ENCODE measurements at places on chromosomes 2 and 18.

DNA sequence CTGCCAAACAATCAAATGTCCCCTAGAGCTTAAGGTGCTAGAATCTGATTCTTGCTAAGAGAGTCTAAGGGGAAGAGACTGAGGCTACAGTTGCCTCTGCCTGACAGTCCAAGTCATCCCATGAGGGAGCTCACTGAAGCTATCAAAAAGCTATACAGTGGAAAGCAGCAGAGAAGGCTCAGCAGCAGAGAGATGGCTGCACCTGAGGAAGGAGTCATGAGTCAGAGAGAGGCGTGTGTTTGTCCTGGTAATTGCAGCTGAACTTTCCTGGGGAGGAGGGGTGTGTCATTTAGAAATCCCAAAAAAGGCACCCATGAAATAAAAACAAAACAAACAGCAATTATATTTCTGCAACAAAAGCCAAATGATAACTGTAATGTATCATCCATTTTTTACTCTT lies 305.2 kb upstream of the UBE2E3 start:
- DNase-seq, result no peak

- DNase-seq, result no peak
Observed at GRCh38 chr2:72316774-72317173, 169.1 kb upstream of the CYP26B1 start.

GRCh38 chr2:206408323-206409320 lies 34.7 kb upstream of the ADAM23 start:
- no peak for DNase-seq

GRCh38 chr2:131584940-131585339 lies 57.3 kb downstream of the CCDC74A start:
- no peak for DNase-seq

- DNase-seq, result no peak
Observed at GRCh38 chr2:138202762-138203161, 238.5 kb downstream of the HNMT start.

DNA sequence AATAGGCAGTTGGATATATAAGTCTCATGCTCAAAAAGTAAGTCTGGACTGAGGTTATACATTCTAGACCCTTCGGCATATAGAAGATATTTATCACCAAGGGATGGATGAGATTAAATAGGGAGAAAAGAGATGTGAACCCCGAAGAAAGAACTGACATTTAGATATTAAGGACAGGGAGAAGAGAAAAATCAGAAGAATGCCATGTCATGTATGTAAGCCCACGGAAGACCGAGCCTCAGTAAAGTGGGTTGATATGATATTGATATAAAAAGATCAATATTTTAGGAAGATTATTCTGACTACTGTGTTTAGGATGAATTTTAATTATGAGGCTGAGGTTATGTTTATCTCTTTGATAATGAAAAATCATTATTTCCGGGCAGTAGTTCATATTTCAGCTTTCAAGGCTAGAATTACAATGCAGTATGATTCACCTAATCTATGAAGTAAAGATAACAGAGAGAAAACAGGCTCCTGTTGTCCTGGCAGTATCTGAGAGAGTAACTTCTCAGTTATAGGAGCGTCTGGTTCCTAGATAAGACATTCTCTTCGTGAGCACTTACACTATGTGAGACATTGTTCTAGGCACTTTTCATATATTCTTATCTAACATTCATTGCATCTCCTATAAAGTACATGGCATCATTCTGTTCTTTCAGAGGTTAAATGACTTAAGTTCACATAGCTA lies 83.0 kb downstream of the UBR3 start:
- no peak for DNase-seq

GRCh38 chr2:152541712-152542111 lies 175.5 kb downstream of the PRPF40A start:
- no peak for DNase-seq

- DNase-seq, result peak; percentile 72
Observed at GRCh38 chr2:20604951-20605381, 45.9 kb downstream of the HS1BP3 start.

DNA sequence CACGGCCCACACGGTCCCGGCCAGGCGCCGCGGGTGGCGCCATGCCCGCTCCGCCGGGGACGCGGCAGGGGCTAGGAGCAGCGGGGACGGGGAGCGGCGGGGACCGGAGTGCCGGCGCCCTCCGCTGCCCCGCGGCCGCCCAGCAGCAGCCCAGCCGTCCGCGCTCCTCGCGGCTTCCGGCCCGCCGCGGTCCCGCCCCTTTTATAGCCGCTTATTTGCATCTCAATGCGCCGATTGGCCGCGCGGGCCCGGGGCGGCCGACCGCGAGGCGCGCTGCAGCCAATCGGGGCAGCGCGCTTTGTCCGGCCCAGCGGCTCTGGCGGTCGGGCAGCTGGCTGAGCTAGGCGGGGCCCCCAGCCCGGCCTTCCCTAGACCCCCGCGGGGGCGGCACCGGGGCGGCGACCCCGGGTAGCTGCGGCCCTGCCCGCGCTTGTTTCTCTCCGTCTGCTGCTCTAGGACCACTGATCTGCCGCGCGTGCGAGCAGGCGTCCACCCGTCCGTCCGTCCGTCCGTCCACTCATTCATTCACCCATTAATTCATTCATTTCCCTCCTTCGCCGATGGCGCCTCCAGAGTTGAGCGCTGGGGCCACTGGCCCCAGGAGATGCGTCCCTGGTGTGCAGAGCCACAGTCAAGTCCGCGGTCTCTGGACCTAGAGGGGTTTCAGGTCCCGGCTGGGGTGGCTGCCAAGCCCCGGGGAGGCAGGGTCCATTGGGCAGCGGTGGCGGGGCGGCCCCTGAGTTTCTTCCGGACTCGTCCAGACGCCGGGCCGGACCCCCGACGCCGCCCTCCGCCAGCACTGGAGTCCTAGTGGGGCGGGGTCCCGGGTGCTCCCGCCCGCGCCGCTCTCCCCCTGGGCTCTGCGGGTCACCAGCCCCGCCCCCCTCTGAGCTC lies at the start of gene HES6:
Gene HES6, minus strand, starts transcription at position 176 of the 894 bp plus-strand sequence. Its CDS starts 133 bp downstream, at position 43.
- peak; percentile 87 for DNase-seq

All from suprapubic skin (tissue), 4 donors.